ENCODE measurements at places on chromosomes 6 and 20. TPM values are rescaled to one million over a fixed set of nuclear protein-coding genes. Genes with fewer than 3 reads are reported as not detected.
A peak's percentile ranks its signal among the peaks of the same experiment; 100 is the strongest.

BCAS1 gene
- not detected for total RNA-seq

GRCh38 chr6:111113336-111114086 is 26.2 kb downstream of the SLC16A10 start:
- DNase-seq, result peak; percentile 44

DNA sequence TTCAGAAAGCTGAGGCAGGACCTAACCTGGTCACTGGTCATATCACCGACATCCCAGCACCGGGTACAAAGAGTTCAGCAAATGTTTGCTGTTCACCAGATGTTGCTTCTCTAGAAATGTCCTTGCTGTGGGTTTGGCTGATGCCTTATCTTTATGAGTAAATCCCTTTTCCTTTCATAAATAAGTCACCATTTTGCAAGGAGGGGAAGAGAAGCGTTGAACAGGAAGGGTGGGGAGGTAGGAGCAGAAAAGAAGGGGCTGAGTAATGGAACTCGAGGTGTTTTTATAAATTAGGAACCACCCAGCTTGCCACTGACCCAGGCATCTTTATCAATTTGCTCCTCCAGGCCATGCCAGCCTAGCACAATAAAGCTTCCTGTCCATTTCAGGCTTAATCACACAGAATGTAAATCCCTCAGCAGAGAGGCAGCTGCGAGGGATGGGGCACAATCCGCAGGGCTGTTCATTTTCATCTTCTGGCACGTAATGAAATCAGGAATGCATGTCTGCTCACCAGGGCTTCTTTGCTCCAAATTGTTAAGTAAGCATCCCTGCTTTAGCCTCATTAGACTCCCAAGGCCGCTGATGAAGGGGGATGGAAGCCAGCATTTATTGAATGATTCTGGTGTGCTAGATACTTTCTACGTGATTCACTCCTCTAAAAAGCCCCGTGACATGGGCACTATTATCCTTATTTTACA is 371.9 kb upstream of the CHD6 start:
- no peak for DNase-seq

PPP1R16B gene
- total RNA-seq, result 5.4 TPM

GRCh38 chr6:155426408-155426945 is 29.2 kb downstream of the NOX3 start:
- no peak for DNase-seq

- no peak for DNase-seq
Observed at GRCh38 chr6:126056355-126057004, 70.1 kb downstream of the TRMT11 start.

RNF39 gene
- not detected for total RNA-seq

PPDPF gene
- 241 TPM for total RNA-seq

DNA sequence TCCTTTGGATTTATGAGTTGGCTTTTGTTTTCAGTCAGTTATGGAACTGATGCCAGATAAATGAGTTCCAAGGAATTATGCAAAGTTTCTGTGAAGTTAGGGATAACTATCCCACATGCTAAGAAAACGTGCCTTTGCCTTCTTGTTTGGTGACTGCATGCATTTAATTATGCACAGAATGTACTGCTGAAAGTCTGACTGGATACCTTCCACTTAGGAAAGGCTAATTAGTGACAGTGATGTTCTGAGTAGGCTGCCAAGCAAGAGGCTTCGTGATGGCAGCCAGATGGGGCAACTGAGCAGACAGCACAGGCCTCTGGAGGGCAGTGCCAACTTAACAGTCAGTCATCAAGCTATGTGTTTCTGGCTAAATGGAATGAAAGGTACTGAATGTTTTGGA is 289.9 kb downstream of the CD109 start:
- DNase-seq, result no peak

MICA gene
- total RNA-seq, result 10.0 TPM

DNA sequence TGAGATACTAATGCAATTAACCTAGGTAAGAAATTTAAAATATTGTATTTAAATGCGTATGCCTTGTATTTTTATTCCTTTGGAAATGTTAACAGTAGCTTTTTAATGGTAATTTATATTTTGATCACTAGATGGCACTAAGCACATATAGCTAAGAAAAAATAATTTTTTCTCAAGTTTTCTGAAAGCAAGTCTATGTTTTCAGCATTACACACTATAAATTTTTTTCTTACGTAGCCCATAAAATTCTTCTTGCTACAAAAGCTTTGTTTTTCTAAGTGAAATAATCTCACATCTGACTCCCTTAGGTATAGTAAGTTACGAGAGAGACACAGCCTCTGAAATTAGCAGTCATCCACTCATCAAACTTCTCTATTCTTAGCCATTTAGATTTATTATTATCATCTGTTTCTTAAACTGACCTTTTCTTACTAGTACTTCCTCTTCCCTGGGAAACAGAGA is 35.7 kb downstream of the TSPYL4 start:
- no peak for DNase-seq

DNA sequence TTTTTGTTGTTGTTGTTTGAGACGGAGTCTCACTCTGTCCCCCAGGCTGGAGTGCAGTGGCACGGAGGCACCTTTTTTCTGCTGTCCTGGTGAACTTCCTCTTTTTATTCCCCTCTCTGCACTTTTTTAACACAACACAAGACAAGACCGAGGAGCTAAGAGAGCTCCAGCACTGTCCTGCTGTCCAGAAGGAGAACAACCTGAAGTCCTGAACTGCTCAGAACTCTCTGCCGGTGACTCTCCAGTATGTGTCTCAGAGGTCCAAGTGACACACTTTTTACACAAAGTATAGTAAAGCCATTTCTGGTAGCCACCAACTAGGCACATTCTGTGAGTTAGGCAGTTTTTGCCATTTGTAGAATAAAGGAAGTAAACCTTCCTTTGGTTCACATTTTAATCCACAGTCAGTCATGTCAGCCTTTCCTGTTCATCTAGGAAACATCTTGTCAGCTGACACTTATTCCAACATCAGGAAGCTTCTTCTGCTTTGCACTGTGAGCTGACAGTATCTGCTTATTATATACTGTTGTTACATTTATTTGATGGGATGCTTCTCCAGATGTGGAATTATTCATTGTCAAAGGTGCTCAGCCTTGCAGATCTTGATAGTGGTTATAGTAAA is 28.1 kb upstream of the TXNDC5 start:
- DNase-seq, result no peak

- DNase-seq, result no peak
Observed at GRCh38 chr6:5599127-5599526, 337.8 kb downstream of the FARS2 start.

GRCh38 chr6:84072442-84072997 is 38.9 kb downstream of the MRAP2 start:
- DNase-seq, result no peak

CALHM6 gene
- 2.3 TPM for total RNA-seq

DNA sequence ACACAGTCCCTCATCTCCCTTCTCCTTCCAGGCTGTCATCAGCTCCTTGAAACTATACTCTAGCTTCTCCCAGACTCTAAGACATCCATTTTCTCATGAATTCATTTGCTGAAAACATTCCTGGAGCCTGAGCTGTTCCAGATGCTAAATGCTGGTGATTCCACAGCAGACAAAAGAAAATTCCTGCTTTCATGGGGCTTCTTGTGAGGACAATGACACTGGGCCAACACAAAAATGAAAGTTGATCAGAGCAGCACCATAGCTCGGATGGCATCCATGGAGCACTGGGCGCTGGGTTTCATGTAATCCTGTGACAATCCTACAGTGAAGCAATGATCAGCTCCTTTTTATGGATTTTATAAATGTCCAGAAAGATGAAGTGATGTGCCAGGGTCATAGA is 47.4 kb upstream of the STX16 start:
- DNase-seq, result no peak

TCEA2 gene
- 44.7 TPM for total RNA-seq

CCN6 gene
- not detected for total RNA-seq

SCUBE3 gene
- total RNA-seq, result 0.44 TPM

MAP7 gene
- 2.3 TPM for total RNA-seq

- DNase-seq, result peak; percentile 93
Observed at GRCh38 chr20:50303573-50304500, 113.2 kb downstream of the CEBPB start.

TGM2 gene
- total RNA-seq, result 695 TPM

GRCh38 chr20:53163486-53163885 is 191.3 kb downstream of the TSHZ2 start:
- DNase-seq, result peak; percentile 35

DNA sequence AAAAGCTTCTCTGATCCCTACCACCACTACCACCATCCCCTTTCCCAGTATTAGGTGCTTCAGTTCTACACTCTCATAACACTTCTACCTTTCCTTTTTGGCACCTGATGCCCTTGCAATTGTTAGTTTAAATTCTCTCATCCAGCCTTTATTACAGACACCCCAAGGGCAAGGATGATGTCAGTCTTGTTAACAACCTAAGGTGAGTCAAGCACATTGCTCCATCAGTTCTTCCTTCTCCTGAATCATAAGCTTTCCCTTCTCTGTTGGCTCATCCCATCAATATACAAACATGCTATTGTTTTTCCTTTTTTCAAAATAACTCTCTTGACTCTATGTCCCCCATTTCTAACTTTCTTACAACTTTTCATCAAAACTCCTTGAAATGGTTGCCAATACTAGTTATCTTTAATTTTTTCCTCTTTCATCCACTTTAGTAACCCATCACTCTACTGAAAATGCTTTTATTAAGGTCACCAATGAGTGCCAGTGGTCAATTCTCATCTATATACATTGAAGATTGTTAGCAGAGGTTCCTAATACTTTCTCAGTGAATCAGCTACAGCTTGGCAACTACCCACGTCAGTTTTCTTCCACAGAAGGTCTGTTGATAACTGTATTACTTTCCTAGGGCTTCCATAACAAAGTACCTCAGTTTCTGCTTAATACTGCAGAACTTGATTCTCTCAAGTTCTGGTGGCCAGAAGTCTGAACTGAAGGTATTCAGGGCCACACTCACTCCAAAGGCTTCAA is 97.1 kb upstream of the FLRT3 start:
- DNase-seq, result no peak

GPSM3 gene
- 8.5 TPM for total RNA-seq

DPPA5 gene
- not detected for total RNA-seq

CD83 gene
- 2.3 TPM for total RNA-seq

- DNase-seq, result no peak
Observed at GRCh38 chr6:99711925-99712324, 105.3 kb downstream of the PRDM13 start.

DNA sequence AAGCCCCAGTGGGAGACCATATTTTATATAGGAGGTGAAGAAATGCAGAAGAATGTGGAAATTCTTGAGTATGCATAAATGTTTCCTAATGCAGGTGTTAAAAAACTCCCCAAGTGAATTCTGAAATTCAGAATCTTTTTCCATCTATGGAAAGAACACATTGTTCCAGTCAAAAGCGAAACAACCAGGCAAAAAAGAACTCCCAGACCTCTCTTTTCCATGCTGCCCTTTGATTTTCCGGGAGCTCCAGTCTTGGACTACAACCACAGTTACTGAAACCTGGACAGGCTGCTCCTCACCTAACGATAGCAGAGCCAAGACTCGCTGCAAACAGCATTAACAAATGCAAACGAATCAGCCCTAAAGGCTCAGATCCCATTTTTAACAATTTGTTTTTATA is 108.7 kb upstream of the CNKSR3 start:
- no peak for DNase-seq

CCR6 gene
- total RNA-seq, result not detected

DNA sequence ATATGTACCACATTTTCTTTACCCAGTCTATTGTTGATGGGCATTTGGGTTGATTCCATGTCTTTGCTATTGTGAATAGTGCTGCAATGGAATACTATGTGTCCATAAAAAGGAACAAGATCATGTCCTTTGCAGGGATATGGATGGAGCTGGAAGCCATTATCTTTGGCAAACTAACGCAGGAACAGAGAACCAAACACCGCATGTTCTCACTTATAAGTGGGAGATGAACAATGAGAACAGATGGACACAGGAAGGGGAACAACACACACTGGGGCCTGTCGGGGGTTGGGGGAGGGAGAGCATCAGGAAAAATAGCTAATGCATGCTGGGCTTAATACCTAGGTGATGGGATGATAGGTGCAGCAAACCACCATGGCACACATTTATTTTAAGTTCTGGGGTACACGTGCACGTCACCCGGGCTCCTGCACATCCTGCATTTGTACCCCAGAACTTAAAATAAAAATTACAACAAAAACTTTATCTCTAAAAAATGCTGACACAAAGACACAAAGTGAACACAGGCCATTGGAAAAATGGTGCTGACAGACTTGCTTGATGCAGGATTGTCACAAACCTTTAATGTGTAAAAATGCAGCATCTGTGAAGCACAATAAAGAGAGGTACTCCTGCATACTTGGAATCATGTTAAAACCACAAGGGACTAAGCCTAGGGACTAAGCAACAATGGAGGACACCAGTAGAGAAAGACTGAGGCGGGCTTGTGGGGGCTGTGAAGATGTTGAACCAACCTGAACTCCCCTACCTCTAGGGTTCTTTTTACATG is 48.8 kb downstream of the BCAS1 start:
- no peak for DNase-seq

NRN1 gene
- 18.1 TPM for total RNA-seq

DNA sequence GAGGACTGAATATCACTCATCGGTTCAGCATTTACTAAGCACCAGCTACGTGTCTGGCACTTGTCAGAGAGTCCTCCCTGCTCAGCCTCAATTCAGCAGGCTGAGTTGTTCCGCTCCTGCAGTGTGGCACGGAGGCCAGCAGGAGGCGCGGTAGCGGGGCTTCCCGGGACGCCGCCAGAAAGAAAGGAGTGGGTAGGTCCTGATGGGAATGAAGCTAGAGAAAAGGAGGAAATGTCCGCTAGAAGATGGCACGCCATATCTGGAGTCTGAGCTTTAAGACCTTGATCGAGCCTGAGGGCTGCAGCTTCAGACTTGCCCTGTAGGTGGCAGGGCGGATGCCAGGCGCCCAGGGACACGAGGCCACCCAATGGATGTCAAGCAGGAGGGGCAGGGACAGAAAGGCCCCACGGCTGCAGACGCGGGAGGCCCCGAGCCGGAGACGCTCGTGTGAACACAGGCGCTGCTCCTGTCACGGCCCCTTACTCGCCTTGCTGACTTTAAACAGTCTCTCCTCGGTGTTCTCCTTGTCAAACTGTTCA is 18.7 kb downstream of the SERPINB6 start:
- DNase-seq, result peak; percentile 79

TMEM244 gene
- total RNA-seq, result not detected

DNA sequence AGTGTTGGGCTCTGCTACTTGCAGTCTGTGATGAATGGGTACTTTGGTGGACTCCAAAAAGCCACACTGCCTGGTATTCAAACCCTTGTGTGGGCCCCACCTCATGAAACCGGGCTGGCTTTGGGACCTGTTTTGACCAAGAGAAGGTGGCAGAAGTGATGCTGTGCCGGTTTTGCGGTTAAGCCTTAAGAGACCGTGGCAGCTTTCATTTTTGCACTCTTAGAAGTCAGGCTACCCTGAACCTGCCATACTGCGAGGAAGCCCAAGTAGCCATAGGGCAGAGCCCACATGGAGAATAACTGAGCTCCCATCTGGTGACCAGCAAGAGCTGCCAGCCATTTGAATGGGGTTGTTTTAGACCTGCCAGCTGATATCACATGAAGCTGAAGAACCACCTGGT is 10.2 kb downstream of the SULF2 start:
- no peak for DNase-seq

GRCh38 chr6:22513667-22514066 is 55.7 kb upstream of the HDGFL1 start:
- no peak for DNase-seq

PAX1 gene
- not detected for total RNA-seq

COL9A3 gene
- 4.7 TPM for total RNA-seq

LHFPL5 gene
- not detected for total RNA-seq

GRCh38 chr6:149371154-149371553 is 28.9 kb upstream of the SUMO4 start:
- no peak for DNase-seq

- no peak for DNase-seq
Observed at GRCh38 chr6:45488889-45489288, 111.2 kb upstream of the SUPT3H start.

Data from left cardiac atrium (tissue), 4 donors.